ENCODE measurements at places on chromosomes 7 and 10.

DNA sequence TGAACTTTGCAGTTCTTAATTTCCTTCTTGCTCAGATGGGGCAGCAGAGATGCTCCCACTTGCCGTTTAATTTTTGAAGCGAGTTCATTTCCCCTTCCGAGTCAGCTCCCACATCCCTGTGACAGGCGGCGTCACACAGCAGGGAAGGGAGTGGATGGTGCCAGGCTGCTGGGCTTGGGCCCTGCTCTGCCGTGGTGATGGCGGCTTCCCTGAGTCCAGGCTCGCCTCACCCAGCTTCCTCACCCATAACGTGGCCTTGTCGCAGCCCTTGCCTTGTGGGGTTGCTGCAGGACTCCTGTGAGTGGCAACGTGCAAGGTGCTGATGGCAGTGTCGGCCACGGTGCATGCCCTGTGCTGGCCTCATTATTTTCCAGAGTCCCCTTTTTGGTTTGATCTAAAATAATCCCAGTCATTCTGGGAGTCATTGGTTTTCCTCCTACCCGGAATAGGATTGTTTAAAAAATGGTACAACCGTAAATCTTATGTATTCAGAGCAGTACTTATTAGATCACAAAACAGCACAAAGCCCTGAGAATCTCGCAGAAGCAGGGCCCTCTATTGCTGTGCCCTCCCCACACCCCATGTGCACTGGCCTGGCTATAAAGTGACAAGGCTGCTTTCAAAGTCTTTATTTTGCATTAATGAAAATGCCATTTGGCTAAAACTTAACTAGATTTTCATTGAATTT, 260.1 kb downstream of the WDR37 start:
- no peak for DNase-seq

- DNase-seq, result no peak
Observed at GRCh38 chr7:28520074-28521015, 108.0 kb downstream of the CREB5 start.

GRCh38 chr7:128919881-128920799, 9.6 kb upstream of the KCP start:
- DNase-seq, result no peak

- DNase-seq, result no peak
Observed at GRCh38 chr7:49638166-49638565, 135.3 kb upstream of the VWC2 start.

DNA sequence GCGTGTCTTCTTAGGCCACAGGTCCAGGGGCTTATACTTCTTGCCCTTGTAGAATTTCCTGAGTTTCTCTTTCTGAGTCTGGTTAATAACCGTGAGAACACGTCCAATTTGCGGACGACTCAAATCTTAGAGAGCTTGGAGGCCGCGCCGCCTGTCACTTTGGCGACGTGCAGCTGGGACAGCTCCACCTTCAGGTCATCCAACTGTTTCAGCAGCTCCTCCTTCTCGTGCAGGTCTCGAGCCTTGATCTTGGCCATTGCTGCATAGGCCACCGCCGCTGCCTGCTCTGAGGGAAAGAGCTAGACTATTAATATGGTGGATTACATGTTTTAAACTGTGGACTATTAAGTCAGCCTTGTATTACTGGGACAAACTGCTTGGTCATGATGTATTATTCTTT, 26.9 kb downstream of the EVX1 start:
- DNase-seq, result no peak

GRCh38 chr10:72688208-72688651, 3.7 kb upstream of the MCU start:
- no peak for DNase-seq

DNA sequence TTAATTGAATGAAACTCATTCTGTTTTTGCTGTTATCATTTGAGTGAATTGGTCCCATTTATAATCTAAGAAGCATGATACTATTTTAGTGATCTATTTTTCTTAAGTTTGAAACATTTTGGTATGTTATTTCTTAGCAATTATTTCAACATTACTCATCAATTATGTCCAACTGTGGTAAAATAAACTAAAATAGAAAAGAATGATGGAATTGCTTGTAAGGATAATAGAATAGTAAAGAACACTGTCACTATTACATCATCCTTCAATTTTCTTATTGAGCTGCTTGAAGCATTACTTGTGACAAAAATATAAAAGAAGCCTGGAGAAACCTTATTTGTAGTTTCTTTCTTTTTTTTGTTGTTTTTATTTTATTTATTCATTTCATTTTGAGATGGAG, 42.4 kb downstream of the ZNF487 start:
- DNase-seq, result no peak

DNA sequence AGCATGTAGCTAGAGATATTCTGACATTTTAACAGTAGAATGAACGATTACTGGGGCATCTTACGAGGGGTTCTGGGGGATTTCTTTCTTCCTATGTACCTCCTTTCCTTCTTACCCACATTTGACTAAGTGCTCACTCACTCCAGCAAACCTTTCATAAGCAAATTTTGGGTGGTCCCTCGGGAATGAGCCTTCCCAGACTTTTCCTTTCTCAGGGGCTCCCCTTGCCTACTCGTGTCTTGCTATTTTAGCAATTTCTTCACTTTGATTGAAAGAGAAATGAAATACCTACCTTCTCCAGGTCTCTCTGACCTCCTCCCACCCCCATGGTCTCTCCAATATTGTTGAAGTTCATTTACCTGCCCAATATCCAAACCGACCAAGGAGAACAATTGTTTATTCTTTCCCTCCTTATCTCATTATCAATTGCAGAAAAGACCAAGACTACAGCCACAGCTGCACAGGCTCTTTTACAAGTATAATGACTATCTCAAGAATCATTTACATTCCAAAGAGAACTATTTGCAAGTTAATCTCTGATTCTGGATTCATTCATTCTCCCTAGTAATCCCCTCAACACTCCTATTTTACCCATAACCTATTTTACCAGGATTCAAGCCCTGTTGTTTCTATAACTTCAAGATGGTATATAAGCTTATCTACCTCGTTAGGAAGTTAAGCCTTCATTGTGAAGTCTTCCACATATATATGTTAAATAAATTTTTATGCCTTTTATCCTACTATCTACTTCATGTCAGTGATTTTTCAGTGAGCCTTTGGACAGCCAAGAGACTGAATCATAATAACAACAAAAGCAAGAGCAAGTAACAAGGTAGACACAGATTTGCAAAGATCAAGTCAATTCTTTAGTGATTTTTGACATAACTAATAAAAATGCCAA, 480.6 kb downstream of the IPMK start:
- no peak for DNase-seq

DNA sequence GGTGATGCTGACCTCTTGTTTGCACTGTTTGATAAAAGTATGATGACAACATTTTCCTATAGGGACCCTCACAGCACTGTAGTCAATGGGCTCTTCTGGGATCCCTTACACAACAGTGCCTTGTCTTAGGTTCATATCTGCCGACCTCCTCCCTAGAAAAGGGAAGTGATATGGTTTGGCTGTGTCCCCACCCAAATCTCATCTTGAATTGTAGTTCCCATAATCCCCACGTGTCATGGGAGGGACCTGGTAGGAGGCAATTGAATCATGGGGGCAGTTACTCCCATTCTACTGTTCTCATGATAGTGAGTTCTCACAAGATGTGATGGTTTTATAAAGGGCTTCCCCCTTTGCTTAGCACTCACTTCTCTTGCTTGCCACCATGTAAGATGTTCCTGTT, 23.1 kb downstream of the ZC3HAV1 start:
- DNase-seq, result no peak

DNA sequence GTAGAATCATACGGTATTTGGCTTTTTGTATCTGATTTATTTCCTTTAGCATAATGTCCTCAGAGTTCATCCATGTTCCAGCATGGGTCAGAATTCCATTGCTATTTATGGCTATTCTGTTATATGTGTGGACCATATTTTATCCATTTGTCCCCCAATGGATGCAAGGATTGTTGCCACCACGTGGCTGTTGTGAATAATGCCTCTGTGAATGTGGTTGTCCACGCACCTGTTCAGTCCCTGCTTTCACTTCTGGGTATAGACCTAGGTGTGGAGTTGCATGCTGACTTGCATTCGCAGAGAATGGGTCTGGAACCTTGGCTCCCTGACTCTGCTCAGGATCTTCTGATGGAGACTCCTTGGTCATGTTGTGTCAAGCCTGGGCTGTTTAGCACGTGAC, 199.9 kb downstream of the CAMK1D start:
- DNase-seq, result no peak

DNA sequence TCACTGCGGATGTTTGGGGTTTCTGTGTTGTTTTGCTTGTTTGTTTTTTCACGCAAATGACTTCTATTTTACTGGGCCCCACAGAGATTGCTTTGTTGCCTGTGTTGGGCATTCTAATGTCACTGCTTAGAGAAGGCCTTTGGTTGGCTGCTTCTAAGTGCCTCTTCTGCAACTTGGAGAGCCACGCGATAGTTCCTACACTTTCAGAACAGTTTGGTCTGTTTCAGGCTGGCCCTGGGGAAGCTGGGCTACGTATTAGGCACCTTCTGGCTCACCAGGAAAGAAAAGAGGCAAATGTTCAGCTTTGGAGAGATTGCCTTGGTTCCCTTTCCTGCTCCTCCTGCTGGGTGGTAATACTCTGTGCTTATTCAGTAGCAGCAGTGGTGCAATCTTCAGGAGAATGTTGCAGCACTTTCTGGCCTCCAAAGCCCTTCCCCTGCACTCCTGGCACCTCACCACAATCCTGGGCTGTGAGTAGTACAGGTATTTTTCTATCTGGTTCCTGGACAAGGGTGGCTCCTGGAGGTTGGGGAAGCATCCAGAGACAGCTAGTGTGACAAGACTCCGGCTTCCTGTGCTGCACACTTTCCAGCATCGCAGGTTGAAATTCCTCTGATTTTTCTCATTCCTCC, 1.2 kb downstream of the ANTXRL start:
- no peak for DNase-seq

- DNase-seq, result no peak
Observed at GRCh38 chr7:155058896-155059295, 11.2 kb upstream of the HTR5A start.

Data from stimulated activated CD4-positive, alpha-beta T cell treated with anti-CD3 and anti-CD28 coated beads, Interleukin-2, amount 100 ng/mL, for 24 hours (primary cell).